ENCODE measurements at places on chromosomes 3 and 15.

- no peak for DNase-seq
These were observed 303.4 kb downstream of the ZNF385D start for GRCh38 chr3:21447476-21448151.

DNA sequence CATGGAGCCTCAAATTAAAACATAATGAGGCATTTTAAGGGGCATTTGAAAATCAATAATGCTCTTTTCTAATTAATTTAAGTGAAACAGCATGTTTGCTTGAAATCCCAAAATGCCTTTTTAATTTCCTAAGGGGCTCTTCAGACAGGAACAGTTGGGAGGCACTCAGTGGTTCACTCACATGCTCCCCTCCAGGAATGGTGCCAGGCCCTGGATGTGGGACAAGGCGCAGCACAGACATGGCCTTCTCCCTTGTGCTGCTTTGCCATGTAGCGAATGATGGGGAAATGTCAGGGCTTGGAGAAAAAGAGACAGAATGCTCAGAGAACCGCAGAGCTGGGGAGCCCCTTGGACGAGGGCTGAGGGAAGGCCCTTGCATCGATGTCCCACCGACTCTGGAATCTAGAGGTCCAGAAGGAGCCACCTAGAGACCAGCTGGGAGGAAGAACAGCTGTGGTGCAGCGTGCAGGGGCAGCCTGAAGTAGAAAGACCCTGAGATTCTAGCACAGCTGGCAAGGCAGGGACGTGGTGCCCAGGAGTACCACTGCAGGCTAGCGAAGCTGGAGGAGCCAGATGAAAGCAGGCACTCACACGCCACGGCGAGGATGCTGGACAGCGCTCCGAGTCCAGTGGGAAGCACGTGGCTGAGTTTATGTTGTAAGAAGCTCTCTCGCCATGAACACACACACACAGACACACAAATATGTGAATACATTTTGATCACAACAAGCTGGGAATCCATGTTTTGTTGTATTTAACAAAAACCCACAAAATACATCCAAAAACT is 27.0 kb downstream of the NSMCE3 start:
- no peak for DNase-seq

DNA sequence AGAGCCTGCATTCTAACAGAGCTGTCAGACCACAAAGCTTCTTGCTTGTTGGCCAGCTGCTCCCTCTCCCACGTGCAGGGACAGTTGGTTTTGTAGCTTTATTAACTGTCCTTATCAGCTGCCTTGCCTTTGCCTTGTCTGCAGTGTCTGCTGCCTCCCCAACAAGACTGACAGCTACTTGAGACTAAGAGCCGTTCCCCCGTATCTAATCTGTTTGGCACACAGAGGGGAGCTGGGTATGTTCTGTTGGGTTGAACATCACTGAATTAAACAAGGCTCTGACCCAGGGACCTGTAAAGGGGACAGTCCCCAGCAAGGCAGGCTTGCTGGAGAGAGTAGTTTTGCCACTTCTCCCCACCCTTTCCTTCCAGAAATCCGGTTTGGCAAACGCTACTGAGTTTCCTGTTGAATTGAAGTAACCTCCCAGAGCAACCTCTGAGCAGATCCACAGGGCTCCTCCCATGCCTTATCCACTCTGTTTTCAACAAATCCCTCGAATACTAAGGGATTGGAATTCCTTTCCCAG is 116.1 kb downstream of the ANP32A start:
- no peak for DNase-seq

DNA sequence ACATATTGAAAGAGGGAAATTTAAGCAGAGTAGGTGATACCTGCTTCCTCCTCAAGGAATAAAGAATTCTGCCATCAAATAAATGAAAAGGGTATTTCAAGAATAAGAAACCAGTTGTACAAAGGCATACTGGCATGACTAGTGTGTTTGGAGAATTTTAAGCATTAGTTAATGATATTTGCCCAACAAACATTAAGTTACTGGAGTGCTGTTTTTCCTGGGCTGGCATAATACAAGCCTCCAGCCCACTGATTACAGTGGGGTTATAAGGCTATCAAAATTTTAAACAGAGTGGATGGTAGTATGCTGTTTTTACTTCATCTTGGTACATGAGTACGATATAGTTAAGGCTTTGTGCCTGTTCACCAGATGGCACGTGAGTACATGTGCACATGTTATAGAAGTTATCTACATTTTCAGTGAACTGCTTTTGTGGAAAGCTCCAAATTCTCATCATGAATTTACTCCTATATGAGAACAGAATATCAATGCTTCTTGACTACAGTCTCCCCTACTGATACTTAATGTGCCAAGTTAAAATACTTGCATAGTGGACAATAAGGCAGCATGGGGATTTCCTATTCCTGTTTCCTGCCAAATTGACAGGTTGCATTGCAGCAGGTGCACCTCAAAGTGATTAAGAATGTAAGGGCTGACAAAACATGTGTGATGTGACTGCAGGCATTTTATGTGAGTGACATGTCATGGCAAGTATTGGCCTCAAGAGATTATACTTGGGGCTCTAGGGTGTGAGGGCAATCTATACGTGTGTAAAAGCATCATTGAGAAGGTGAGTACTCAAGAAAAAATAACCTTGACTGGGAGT is 14.9 kb downstream of the NAALADL2 start:
- DNase-seq = no peak

GRCh38 chr3:186583831-186584230 is 13.3 kb downstream of the DNAJB11 start:
- no peak for DNase-seq

GRCh38 chr15:63672369-63672768 is 75.2 kb downstream of the FBXL22 start:
- DNase-seq = no peak

DNA sequence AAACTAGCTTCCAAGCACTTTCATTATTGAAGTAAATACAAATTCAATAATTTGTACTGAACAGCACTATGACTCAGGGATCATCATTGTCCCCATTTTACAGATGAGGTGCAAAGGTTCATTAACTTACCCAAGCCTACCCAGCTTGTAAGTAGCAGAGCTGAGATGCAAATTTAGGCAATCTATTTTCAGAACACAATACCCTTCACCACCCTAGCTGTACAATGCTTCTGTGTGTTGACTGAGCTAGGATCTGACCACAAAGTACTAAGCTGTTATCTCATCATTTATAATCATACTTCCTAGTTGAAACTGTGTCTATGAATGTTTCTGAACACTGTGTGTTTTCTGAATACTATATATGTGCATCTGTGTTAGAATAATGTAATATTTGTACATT is 3.2 kb upstream of the ILDR1 start:
- no peak for DNase-seq

- no peak for DNase-seq
These were observed 37.6 kb downstream of the C2CD4A start for GRCh38 chr15:62104401-62104800.

GRCh38 chr3:107508331-107508730 is 14.4 kb upstream of the BBX start:
- DNase-seq = no peak

- DNase-seq = no peak
These were observed 241.2 kb downstream of the NTRK3 start for GRCh38 chr15:88015228-88015860.

- no peak for DNase-seq
These were observed 173.6 kb upstream of the LRRFIP2 start for GRCh38 chr3:37347941-37348340.

GRCh38 chr15:69727121-69727924 is 274.7 kb downstream of the RPLP1 start:
- DNase-seq = no peak

DNA sequence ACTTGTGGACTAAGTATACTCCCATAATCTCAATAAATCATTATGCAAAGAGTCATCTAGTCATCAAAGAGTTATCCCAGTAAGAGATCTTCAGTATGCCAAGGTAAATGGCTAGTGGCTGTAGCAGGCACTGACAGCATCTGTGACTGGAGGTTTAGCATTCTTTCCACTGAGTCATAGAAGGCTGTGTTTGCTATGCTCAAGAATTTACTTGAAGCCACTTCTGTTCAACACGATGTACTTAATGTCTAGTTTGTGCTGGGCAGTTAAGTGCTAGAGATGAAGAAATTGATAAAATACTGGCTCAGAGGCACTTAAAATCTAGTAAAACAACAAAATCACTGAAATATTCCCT is 13.0 kb downstream of the ZBED2 start:
- DNase-seq = no peak

DNA sequence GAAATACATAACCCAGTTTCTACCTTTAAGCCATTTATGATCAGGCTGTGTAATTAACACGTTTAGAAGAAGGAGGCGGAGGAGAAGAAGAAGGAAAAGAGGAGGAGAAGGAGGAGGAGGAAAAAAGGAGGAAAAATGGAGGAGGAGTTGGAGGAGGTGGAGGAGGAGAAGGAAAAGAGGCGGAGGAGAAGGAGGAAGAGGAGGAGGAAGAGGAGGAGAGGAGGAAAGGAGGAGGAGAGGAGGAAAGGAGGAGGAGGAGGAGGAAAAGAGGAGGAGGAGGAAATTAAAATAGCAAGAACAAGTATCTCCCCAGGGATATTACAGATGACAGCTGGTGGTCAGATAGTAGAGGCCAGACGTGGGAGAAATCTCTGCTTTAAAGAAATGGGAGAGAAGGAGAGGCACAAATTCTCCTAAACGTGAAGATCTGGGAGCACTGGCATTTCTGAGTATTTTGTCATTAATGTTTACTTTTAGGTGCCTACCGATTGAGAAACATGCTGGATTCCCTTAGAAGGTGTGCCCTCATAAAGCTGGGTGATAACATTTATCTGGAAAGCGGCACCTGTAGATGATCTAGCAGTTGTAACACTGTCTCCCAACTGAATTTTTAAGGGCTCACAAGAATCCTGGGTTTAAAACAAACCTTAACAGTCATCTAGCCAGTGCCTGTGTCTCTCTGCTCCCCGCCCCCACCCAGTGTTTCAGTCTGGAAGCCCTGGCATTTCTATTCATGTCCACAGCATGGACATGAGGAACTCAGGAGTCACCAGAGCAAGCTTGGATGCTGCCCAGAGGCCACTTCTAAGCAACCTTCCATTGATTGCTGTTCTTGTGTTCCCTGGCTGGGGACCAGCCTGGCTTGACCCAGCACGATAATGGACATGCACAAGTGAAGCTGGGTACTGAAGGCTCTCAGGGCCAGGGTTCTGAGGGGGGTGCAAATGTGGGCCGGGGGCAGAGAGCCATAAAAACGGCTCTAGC is 75.2 kb downstream of the CHRNA7 start:
- no peak for DNase-seq

GRCh38 chr3:11555211-11555782 is 88.4 kb downstream of the VGLL4 start:
- no peak for DNase-seq

GRCh38 chr15:87716422-87716821 is 540.1 kb downstream of the NTRK3 start:
- DNase-seq = no peak

GRCh38 chr3:11954312-11954934 is 49.8 kb upstream of the SYN2 start:
- no peak for DNase-seq

GRCh38 chr3:117059067-117059955 is 349.7 kb downstream of the TUSC7 start:
- no peak for DNase-seq

DNA sequence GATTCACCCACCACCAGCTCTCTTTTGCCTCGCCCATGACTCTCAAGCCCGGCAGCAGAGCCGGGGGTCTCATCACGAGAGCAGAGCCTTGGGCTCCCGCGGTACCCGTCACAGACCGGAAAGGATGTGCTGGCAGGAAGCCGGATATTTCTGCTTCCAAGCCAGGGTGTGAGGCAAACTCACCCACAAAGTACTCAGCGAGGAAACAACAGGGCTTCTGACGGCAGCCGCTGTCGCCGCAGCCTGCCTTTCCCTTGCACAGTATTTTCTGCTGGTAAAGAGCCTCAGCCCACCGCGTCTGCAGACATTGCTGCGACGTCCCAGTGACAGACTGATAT is 119.9 kb downstream of the NSMCE3 start:
- no peak for DNase-seq

DNA sequence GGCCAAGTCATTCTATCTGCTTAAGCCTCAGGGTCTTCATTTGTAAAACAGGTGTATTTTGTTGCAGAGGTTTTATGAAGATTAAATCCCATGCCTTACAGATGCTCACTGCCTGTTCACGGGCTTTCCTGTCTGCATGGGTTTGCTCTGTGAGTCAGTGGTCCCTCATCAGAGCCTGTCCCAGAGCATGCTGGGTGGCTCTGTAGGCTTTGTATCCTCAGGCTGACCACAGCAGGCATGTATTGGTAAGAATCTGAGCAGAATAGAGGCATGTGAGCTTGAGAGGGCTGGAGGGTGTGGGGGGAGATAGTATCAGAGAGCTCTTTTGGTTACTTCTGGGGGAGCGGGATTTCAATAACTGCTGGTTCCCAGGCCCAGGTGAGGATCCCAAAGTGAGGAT is 45.4 kb upstream of the PLXNA1 start:
- no peak for DNase-seq

DNA sequence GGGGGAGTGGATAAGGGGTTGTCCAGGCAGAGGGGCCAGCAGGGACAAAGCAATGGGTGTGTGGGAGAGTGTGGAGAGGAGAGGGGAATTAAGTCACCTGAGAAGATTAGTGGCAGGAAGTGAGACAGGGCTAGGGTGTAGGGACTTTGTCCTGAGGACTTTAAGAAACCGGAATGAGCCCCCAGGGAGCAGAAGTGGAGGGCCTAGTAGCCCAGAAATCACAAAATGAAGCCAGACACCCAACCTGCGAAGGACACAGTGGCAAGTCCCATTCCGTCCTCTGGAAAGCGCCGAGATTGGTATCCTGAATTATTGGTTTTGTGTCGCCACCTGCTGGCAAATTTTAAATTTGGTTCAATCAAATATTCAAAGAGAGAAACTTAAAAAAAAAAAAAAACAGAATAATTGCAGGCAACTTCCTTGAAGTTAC is 78.0 kb upstream of the SLC25A36 start:
- peak; percentile 25 for DNase-seq

DNA sequence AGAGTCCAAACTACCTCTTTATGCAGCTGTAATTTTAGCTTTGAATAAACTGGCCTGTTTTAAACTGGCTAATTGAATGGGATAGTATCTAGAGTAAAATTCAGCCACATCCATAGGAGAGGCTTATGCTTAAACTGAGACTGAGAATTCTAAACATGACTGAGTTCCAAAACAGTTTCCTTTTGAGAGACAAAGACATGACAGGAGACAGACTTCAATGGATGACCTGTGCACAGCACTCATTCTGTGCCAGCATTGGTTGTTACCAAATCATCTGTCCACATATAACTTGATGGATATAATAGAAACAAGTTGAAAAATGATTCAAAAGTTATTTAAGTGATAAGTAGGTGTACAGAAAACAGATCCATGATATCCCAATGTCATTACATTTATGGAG is 20.9 kb downstream of the IL12A start:
- DNase-seq = no peak

- DNase-seq = no peak
These were observed 1.0 kb downstream of the TMCC1 start for GRCh38 chr3:129892486-129892856.

Measured in GM18507 (cell line).